ENCODE measurements at places on chromosomes 5 and 9. TPM values are rescaled to one million over a fixed set of nuclear protein-coding genes. Genes with fewer than 3 reads are reported as not detected.

- no peak for DNase-seq
Measured at GRCh38 chr5:40676613-40677343, 2.9 kb upstream of the PTGER4 start.

DNA sequence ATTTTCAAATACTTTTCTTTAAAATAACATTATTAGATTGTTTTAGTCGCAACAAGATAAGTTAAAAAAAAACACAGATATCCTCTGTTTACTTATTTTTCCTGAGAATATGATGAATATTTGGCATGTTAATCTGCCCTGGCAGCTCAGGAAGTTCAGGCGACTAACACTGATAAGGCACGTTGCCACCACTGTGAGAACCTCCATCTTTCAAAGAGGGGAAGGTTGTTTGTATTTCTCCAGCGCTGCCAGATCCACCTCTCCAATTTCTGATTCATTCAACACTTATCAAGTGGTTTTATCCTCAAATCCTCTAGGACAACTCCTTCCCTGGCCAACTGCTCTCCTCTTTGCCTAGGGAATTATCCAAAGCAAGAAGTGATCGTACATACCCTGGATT lies 21.8 kb downstream of the CTNNAL1 start:
- no peak for DNase-seq

- no peak for DNase-seq
Measured at GRCh38 chr5:155008669-155009068, 4.9 kb upstream of the KIF4B start.

Gene ZFP37
- 12.8 TPM for polyA plus RNA-seq

Gene CMBL
- polyA plus RNA-seq = 25.2 TPM
